ENCODE measurements at places on chromosomes 13 and 19.

DNA sequence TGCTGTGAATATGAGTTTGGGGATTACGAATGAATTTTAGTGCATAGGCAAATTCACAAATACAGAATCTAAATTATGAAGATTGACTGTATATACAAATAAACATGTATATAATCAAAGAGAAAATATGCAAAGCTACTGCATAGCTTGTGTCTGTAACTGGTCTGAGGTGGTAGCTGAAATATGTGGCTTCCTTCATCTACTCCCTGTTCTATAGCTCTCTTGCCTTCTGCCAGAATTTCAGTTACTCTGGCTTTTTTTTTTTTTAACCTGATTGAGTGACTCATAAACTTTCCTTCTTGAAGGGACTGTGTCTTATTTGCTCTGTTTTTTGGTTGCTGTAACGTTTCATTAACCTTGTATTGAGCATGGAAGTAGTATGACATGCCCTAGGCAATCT, 26.6 kb downstream of the DNAJC3 start:
- no peak for DNase-seq

- no peak for DNase-seq
Observed at GRCh38 chr13:48297131-48297786, 6.3 kb upstream of the RB1 start.

DNA sequence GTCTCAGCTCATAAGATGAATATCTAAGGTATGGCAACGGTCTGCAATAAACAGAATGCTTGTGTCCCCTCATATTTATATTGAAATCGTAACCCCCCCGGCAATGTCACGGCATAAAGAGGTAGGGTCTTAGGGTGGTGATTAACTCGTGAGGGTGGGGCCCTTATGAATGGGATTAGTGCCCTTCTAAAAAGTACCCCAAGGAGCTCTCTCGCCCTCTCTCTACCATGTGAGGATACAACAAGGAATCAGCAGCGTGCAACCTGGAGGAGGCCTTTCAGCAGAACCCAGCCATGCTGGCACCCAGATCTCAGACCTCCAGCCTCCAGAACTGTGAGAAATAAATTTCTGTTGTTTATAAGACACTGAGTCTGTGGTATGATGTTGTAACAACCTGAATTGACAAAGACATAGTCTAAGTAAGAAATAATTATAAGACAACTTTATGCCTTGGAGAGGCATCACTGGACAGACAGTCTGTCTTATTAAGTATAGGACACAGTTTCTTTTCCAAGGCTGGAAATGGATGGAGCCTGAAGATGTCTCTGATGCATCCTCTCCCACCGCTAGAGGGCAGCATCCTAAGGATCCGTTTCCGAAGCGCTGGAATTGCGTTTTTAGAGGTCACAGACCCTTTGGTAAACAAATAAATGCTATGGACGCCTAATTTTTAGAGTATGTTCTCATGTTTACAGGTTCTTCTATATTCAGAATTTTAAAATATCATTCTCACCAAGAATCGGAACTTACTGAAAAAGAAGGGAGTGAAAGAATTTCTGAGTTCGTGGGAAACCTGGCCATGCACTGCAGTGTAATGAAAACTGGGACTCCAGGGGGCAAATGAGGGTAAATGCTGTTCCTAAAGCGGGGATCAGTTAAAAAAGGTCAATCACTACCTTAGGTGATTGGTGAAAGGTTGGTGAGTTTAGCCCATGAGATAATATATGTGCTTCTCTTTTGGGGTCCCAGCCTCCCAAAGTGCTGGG, 13.3 kb upstream of the LEUTX start:
- DNase-seq, result no peak

DNA sequence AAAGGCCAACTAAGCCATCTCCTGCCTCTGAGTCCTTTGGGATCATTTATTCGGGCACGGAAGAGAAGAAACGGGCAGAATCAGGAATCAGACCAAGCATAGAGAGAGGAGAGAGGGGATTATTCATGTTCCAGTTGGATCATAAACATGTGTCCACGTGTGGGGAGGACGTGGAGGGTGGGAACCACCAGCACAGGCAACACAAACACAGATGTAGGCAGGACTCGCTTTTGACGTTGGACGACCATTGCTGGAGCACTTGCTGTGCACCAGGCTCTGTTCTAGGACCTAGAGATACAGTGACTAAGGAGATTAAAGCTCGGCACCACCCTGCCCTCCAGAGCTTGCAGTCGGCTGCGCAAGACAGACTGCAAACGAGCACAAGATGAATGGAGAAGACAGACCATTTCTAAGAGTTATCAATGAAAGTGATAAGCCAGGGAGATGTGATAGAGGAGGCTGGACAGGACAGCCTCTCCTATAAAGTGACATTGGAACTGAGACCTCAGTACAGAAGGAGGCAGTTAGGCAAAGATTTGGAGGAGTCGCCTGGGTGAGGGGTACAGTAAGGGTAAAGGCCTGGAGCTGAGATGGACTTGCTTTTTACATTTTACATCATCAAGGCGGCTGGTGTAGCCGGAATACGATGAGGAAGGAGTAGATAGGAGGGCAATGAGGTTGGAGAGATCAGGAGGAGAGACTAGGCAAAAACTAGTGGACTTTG, 716 bp downstream of the SH2D3A start:
- no peak for DNase-seq

DNA sequence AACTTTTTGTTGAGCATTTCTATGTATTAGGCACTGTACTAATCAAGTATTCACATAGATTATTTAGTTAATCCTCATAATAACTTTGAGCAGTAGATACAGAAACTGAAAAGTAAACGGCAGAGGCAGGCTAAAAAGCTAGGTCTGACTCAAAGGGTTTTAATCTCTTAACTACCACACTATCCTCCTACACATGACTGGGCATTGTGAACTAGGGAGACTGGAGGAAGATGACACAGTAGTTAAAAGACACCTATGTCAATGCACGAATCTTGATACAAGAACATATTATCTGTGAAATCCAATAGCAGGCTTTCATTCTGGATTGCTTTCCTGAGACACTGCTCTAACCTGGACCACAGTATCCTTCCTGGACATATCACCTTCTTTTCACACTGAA, 36.3 kb downstream of the MICU2 start:
- DNase-seq, result no peak

DNA sequence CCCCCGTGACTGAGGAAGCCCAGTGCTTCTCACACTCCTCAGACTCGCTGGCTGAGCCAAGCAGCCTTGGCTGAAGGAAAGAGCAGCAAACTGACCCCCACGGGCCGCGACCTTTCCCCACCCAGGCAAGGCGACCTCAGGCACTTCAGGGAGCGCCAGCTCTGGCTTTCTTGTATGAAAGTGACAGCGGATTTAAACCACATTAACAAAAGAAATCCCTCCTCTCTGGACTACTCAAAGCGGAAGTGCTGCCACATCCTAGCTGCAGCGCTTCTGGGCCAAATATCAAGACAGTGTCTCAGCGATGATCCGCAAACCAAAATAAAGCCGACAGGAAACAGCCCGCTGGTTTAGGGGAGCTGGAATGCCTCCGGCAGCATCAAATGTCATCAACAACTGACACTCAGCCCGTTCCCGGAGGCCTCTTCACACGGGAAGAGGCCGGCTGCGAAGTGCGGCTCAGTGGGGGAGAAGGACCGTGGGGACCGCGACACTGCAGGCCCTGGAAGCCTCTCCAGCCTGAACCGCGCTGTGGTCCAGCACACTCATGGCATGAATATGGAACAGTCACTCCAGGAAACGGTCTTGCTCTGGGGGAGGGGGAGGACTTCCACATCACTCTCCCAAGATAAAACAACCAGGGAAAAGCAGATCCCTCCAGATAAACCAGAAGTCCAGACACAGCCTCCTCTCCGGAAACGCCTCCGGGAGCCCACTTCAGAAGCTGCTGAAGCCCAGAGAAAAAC, 1.4 kb downstream of the RASA3 start:
- no peak for DNase-seq

DNA sequence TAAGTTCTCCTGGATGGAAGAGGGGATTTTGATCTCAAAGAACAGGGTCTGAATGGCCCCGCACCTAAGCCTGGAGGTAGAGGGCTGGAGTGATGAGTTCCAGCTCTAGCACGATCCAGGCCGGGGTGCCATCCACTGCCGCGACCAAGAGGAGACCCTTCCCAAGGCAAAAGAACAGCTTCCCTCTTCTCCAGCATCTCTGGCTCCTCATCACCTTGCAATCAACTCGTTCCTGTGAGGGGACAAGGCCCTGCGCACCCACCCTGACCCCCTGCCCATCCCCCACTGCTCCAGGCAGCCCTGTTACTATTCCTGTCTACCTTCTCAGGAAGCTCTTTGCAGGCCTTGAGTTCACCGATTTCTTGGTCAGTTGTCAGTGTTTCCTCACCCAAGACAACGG, 17.8 kb downstream of the COL4A1 start:
- DNase-seq, result no peak

DNA sequence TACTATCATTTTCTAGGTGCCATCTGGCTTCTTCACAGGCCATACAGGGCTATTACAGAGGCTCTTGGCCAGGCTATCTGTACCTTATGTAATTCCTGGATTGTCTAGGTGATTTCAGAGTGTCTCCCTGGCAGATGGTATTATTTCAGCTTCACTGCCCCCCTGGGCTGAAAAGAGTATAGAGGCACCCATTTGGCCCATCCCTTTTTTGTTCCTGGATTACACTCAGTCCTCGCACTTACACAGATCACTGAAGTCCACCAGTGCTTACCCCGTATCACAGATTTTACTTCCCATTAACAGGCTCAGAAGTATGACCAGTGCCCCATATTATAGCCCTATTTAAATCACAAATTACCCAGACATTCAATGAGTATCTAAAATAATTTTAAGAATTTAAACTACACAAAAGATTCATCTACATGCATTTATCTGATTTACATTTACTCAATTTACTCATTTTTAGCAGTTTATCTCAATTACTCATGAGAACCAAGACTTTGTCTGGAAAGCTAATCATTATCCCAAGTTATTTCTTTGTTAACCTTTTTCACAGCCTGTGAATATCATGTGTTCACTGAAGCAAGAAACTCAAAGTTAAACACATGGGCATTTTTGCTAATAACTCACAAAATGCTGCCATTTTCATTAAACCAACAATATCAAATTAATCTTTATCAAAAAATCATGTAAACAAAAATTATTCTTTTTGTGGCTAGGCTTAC, 121.0 kb downstream of the PCDH20 start:
- no peak for DNase-seq

- DNase-seq, result no peak
Observed at GRCh38 chr19:52734331-52734892, 432 bp downstream of the ZNF611 start.

DNA sequence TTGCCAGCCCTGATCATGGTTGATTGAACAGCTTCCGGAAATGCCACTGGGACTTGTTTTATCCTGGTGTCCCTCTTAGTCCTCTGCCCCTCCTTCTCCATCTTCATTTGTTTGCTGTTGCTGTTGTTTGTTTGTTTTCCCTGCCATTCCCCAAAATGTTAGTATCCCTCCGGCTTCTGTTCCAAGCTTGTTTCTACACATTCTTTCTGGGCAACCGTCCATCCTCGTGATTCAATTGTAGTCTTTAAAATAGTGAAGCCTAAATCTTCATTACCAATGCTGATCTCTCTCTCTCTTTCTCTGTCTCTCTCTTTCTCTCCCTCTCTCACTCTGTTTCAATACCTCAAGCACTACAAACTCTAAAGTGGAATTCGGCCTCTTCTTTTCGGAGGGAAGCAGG, 649.3 kb upstream of the ARGLU1 start:
- no peak for DNase-seq

DNA sequence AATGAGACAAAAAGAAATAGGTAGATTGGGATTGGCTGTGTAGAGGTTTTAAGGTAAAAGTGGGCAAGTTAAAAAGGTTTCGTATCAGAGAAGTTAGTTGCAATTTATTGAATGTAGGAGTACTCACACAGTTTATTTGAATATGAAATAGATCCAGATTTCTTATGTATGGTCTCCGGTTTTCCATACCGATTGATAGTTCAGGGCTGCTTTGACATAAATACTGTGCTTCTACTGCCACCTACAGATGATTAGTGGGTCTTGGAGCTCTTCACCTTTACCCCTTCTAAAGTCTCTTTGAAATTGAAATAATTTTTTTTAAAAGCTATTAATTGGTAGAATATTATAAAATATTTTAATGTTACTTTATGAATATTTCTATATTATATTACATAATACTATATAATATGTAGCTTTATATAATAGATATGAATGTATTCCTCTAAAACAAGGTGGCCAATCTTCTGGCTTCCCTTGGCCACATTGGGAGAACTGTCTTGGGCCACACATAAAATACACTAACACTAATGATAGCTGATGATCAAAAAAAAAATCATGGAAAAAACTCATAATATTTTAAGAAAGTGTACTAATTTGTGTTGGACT, 7.7 kb upstream of the GPR18 start:
- no peak for DNase-seq

DNA sequence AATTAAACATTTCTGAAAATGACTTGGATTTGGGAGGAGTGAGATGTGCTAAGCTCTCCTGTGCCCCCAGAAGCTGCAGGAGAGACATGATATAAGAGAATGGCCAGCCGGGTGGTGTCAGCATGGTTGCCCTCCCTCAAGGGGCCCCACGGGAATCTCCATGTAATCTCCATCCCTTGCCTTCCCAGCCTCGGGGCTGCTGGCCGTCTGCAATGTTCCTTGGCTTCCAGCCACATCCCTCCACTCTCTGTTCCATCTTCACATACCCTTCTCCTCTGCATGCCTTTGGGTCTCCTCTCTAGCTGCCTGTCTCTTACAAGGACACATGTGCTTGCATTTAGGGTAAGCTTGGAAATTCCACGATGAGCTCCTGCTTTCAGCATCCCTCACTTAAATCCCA, 172.0 kb downstream of the TSHZ3 start:
- no peak for DNase-seq

- DNase-seq, result no peak
Observed at GRCh38 chr13:95360464-95361097, 59.3 kb upstream of the ABCC4 start.

DNA sequence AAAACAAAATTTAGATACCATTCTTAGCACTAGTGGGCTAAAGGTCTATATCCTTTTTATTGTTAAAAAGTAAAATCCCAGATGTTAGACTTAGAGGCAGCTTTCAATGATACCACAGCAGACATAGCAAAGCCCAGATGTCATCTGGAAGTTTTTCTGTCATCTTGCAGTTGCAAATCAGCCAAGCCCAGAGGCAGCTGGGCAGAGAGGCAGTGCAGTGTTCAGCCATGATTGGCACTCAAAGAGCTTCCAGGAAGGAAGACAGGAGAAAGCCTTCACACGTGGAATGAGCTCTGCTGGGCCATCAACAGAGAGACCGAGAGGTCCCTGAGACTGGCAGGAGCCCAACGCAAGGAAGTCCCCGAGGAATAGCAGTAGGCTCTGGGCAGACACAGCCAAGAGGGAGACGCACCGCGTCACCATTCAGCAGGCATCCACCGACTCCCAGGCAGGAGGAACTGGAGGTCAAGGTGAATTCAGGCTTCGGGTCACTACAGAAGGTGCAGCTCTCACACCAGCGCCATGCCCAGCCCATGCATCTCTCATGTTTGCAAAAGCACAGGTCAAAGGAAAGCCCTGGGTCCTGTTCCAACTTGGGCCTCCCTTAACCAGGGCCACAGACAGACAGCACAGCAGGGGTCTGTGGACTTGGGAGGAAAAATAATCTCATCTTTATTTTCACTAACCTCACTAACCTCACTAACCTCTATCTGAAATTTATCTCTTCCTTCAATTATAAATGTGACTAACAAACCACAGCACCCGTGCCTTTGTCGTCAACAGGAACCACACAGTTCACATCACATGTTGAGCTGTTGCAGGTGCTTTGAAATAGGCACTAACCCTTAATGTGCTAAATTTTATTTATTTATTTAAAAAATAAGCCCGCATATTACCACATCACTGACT, 54.9 kb downstream of the TUBGCP3 start:
- DNase-seq, result no peak

GRCh38 chr13:102903659-102904407, 58.0 kb downstream of the ERCC5 start:
- DNase-seq, result no peak

Measured in cortex of kidney (tissue), 1 donor.